ENCODE measurements at places on chromosomes 4 and X. TPM values are rescaled to one million over a fixed set of nuclear protein-coding genes. Genes with fewer than 3 reads are reported as not detected.

GAB3 gene
- 6.0 TPM for total RNA-seq

CACNA1F gene
- total RNA-seq: 0.21 TPM

ZNF732 gene
- not detected for total RNA-seq

CENPVL2 gene
- not detected for total RNA-seq

KDR gene
- total RNA-seq: not detected

RENBP gene
- total RNA-seq: 5.3 TPM

CAPN6 gene
- not detected for total RNA-seq

FAM184B gene
- not detected for total RNA-seq

PRDM8 gene
- 7.1 TPM for total RNA-seq

MAP7D2 gene
- total RNA-seq: 0.36 TPM

TSPYL2 gene
- 37.6 TPM for total RNA-seq

LIMCH1 gene
- not detected for total RNA-seq

TMEM131L gene
- total RNA-seq: 30.9 TPM

SYNPO2 gene
- 0.15 TPM for total RNA-seq

CLCN4 gene
- not detected for total RNA-seq

SPACA5 gene
- total RNA-seq: not detected

GDPD2 gene
- total RNA-seq: not detected

TRIM60 gene
- total RNA-seq: not detected

PABPC4L gene
- total RNA-seq: not detected

TLL1 gene
- not detected for total RNA-seq

ASB5 gene
- not detected for total RNA-seq

NLGN3 gene
- total RNA-seq: 0.67 TPM

CENPI gene
- total RNA-seq: 17.1 TPM

DGKQ gene
- 15.3 TPM for total RNA-seq

DHRSX gene
- total RNA-seq: 27.8 TPM

STBD1 gene
- 0.21 TPM for total RNA-seq
